Ovary (tissue), 10 donors: ENCODE measurements at places on chromosomes 13 and 19. TPM values are rescaled to one million over a fixed set of nuclear protein-coding genes. Genes with fewer than 3 reads are reported as not detected.

LRP3 gene
- polyA plus RNA-seq = 76.1 TPM

CCL25 gene
- polyA plus RNA-seq = not detected

MRPS12 gene
- 24.0 TPM for polyA plus RNA-seq

CTXN1 gene
- polyA plus RNA-seq = not detected

OSCAR gene
- 1.4 TPM for polyA plus RNA-seq

SULT2A1 gene
- 2.5 TPM for polyA plus RNA-seq

EID2B gene
- 7.5 TPM for polyA plus RNA-seq

KLHL1 gene
- not detected for polyA plus RNA-seq

CNFN gene
- polyA plus RNA-seq = 0.47 TPM

CFAP97D2 gene
- not detected for polyA plus RNA-seq

ZSCAN1 gene
- not detected for polyA plus RNA-seq

SULT2B1 gene
- polyA plus RNA-seq = not detected

RPL18 gene
- polyA plus RNA-seq = 6,110 TPM

TMEM190 gene
- polyA plus RNA-seq = not detected

FFAR3 gene
- 0.12 TPM for polyA plus RNA-seq

ITM2B gene
- polyA plus RNA-seq = 903 TPM

OVOL3 gene
- polyA plus RNA-seq = not detected

NAPA gene
- polyA plus RNA-seq = 59.4 TPM

SPACA6 gene
- 27.4 TPM for polyA plus RNA-seq

PLIN5 gene
- polyA plus RNA-seq = 8.8 TPM

ECSIT gene
- 73.1 TPM for polyA plus RNA-seq

FOSB gene
- polyA plus RNA-seq = 142 TPM

LPAR2 gene
- polyA plus RNA-seq = 3.2 TPM

ZNF226 gene
- 18.1 TPM for polyA plus RNA-seq

CLDN10 gene
- 0.68 TPM for polyA plus RNA-seq

ANGPTL8 gene
- polyA plus RNA-seq = 0.86 TPM

FPR3 gene
- polyA plus RNA-seq = 1.9 TPM

C19orf67 gene
- 0.08 TPM for polyA plus RNA-seq

SIGLEC8 gene
- polyA plus RNA-seq = 1.6 TPM

DACH1 gene
- 1.4 TPM for polyA plus RNA-seq

AMH gene
- polyA plus RNA-seq = not detected

ZNF549 gene
- polyA plus RNA-seq = 4.0 TPM

TTC9B gene
- polyA plus RNA-seq = not detected

ATP4A gene
- not detected for polyA plus RNA-seq

DCT gene
- 0.63 TPM for polyA plus RNA-seq
